ENCODE measurements at places on chromosomes 6 and 20.

DNA sequence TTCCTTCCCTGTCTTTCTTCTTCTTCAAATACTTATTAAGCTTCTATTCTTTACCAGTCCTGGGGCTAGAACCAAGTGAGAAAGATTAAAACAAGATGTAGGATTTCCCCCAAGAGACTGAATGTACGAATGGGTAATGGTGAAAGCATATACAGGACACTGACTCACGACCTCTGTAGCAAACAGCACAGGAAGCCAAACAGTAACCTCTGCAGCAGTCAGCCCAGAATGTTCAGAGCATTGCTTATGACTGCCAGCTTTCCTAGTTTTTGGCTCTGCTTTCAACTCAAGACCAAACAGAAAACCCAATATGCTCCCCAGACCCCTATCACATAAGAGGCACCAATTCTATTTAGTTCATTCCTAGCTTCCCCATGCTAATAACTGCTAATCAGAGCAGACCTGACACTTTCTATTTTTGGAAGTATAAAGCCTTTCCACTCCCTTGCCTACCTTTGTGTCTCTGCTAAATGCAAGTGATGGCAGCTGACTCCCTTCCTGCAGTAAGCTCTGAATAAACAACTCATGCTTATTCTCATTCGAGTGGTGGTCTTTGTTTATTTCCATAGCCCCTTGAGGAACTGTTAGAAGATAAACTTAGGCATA, 690.6 kb downstream of the EPM2A start:
- peak; percentile 66 for DNase-seq

DNA sequence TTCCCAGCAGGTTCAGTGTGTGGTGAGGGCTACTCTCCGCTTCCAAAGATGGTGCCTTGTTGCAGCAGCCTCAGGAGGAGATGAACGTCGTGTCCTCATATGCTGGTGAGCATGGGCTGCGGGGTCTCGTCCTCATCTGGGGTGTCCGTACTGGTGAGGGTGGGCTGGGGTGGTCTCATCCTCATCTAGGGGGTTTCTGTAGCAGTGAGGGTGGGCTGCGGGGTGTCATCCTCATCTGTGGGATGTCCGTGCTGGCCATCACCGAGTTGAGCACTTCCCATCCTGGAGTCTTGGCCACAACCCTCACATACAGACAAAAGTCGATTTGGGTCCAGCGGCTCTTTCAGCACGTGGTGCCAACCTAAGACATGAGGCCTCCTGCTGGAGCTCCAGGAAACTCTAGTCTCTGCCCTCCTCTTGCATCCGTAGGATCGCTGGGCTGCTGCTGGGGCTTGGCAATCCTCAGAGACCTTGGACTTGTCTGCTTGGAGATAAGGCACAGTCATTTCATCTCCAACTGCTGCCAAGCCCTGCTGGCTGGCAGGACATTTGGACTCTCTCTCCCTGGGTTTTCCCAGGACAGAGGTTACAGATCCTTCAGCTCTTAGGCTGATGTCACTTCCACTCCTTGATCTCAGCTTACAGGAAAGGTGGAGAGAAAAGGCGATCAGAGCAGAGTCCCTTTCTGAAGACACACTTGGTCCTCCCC, 160.4 kb downstream of the PACRG start:
- DNase-seq: no peak

DNA sequence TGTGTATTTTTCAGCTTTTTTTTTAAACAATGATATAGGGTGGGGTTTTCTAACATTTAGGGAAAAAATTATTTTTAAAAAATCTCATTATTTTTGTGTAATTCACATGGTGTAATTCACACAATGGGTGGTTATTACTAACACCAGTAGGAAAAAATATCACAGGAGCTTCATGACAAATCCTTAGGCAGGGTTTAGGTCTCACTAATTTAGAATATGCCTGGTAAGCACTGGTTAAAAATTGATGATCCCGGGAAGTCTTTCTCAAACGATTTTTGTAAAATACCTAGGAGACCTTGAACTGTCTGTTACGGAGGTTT, 29.5 kb upstream of the ZNF217 start:
- no peak for DNase-seq

DNA sequence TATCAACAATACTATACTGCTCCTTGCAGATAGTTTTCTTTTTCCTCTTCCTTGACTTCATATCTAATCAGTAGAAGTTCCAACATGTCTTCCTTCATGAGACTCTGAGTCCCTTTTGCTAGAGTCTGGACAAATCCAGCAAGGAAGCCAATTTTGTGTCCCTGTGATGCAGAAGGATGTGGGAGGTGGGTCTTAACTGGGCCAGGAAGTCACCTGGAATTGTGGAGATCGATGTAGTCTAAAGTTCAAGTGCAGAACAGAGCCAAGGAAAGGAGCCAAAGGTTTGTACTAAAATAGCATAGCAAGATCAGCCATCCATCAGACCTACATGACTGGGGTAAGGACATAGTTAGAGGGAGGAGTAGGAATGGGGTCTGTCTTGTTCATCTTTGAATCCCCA, 37.6 kb downstream of the SPTLC3 start:
- no peak for DNase-seq

DNA sequence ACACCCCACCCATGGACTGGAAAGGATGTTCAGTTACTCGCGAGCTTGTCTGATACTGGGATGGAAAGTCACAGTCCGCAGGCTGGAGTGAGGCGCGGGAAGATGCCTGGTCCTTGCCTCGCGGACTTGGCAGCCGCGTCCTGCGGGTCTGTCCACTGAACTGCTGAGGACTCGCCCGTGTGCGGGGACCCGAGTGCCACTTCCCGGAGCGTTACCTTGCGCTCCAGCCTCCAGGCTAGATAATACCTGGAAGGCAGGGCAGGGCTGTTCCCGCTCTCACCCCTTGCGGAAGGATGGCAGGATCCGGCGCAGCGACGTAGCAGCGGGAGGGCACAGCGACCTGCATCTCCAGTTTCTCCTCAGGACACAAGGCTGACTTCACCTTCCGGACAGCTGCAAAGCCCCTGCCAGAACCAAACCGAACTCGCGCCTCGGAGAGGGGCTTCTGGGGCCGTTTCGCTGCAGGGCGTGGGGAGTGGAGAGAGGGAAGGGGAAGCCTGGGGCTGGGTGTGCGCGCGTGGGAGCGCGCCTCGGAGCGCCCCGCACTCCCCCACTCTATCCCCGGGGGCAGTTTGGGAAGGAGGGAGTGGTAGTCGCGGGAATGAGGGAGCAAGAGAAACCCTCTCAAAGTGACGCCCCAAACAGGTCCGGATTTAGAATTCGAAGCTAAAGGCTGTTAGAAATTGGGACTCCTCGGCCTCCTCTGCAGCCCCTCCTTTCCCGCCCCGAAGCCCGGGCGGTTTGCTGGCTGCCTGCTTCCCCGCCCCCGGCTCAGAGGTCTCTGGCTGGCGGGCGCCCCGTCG, at the start of gene KCNQ5:
KCNQ5 (plus strand) TSS at position 774 of the 803 bp plus-strand sequence.
- no peak for DNase-seq

GRCh38 chr20:45781391-45781931, 10.2 kb downstream of the WFDC3 start:
- DNase-seq: peak; percentile 71

GRCh38 chr6:85826997-85827396, 184.3 kb upstream of the SYNCRIP start:
- no peak for DNase-seq

DNA sequence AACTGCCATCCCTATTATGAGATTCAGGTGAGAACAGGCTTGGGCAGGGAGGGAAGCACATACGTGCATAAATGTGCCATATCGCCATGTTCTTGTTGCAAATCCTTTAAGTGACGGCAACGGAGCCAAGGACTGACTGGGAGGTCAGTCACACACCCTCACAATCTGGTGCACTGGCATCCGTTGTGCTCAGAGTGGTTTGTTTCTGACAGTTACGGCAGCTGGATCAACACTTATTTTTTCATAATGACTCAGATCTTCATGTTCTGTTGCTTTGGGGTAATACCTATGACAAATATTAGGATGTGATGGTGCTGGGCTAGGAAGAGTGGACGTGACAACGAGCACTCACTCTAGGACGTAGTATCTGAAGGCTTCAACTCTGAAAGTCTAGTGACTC, 56.2 kb upstream of the PREP start:
- no peak for DNase-seq

GRCh38 chr6:136528477-136528876, 21.7 kb downstream of the MAP7 start:
- no peak for DNase-seq

- no peak for DNase-seq
These were observed 11.6 kb upstream of the C20orf204 start for GRCh38 chr20:64024141-64024990.

- DNase-seq: no peak
These were observed 1.1 kb downstream of the PPIL4 start for GRCh38 chr6:149544646-149545257.

DNA sequence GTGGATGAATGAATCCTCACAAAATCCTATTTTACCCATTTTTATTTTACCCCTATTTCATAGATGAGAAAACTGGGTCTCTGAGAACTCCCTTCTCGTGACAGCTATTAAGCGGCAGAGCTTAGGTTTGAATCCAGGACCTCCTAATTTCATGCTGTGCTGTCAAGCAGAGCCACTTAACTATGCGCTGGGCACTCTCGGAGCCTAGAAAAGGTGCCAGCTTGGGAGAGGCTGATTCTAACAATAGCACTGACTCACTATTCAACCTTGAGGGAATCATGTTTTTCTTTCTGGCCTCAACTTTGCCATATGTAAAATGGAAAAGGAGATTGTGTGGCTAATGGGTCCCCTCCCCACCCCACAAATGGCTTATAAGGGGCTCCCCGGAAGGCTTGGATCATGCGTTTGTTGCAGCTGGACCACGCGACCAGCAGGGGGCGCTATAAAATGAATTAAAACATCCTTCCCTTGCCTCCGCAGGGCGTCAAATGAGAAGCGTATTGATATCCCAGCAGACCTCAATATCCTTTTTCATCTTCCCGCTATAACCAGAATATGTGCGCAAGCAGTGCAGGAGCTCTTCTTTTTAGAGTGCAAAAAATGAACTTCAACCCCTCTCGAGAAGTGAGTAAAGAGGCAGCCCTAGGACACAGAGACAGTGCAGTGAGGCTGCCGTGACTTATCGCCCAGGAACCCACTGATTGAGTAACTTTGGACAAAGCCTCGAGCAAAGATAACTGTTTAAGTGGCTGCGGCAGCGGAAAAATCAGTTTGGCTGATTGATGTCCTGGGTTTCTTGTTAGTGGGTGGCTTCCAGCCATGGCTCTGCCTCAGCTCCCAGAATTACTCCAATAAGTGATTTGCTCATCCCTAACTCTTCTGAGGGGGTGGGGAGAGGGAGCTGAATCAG, 12.8 kb upstream of the PDYN start:
- DNase-seq: peak; percentile 3

- DNase-seq: no peak
These were observed 68.0 kb downstream of the HS3ST5 start for GRCh38 chr6:114274836-114275235.

- no peak for DNase-seq
These were observed 5.6 kb downstream of the TP53RK start for GRCh38 chr20:46683668-46683938.

- no peak for DNase-seq
These were observed 54.9 kb downstream of the PRR18 start for GRCh38 chr6:166253281-166253681.

DNA sequence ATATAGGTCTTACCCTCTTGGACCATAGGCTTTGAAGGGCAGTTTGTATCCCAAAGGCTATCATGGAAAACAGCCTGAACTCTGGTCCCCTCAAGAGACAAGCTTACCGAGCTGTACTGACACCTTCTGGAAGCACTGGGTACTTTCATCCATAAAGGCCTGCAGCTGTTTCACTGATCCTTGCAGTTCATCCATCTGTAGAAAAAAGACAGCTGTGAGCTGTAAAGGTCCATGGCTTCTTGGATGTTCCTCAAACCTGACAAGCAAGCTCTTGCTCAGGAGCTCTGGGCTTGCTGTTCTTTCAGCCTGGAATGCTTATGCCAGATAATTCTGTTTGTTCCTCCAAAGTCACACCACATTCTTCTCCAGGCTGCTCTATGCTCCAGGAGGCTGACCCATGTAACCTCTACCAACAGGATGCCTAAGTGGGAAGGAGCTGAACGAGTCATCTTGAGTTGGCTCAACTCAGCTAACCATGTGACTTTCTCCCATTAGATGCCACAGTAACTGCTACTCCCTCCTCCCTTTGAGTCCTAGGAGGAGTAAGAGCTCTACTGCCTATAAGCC, 8.8 kb upstream of the NDRG3 start:
- peak; percentile 25 for DNase-seq

DNA sequence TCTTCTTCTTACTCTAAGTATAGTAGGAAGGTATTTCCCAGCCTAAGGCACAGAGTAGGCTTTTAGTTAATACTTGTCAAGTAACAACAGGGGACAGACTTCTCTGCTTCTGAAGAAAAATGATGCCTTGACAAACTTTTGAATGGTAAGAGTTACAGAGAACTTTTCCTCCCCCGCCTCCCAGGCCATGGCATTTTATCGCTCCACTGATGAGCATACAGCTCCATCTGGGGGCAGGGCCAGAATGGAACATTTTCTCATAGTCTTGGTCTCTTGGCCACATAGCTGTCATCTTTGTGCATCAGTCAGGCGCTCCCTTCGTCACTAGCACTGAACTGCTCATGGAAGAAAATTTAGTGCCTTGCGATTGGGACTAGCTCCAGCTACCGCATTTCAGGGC, 1066.8 kb upstream of the CITED2 start:
- DNase-seq: peak; percentile 81
